ENCODE measurements at places on chromosomes 6 and 20. TPM values are rescaled to one million over a fixed set of nuclear protein-coding genes. Genes with fewer than 3 reads are reported as not detected.

Gene PGC
- 13.9 TPM for polyA plus RNA-seq

Gene RIMS4
- polyA plus RNA-seq = not detected

DNA sequence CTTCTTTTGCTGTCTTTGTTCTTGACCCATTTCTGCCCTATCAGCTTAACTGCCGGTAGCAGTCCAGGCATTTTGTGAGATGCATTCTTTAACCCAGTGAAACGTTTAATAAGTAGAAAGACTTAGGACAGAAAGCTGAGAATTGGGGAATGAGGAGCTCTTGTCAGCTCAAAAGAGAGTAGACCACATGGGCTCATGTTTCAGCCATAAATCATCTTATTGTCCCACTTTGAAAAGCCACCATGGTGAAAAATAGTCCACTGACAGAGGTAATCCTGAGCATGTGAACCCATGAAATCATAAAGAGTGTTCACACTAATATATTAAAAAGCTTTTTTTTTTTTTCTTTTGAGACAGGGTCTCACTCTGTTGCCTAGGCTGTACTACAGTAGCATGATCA, 16.3 kb downstream of the ORC3 start:
- no peak for DNase-seq

DNA sequence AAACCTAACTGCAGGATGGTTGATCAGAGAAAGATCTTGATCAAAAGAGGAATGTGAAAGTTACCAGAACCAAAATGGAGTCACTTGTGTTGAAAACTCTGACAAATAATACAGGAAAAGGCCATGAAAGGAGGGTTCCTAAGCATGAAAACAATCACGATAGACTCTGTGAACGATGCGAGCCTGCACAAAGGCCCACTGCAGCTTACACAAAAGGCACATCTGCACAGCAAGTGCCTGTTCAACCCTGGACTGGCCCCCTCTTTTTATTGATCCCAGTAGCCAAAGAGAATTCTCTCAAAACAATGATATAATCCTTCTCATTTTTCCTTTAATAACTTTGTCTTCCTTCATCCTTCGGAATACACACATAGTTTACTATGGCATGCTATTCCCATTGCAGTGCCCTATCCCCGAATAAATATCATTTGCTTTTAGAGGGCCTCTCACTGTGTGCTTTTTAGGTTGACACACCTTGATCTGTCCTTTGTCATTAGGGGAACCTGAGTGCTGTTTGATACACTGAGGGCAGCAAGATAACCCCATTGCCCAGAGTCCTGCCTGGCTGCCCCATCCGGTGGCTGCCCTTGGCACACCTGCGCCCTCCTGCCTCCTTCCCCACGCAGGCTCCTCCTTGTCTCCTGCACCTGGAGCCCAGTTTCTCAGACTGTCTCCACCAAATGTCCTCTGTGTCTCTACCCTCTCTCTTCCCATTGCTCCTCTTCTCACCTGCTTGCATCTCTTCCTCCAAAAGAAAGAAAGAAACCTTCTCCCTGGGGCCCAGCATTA, 98.3 kb upstream of the FRMD1 start:
- DNase-seq = no peak

- no peak for DNase-seq
Observed at GRCh38 chr6:167058261-167058660, 59.1 kb downstream of the CEP43 start.

DNA sequence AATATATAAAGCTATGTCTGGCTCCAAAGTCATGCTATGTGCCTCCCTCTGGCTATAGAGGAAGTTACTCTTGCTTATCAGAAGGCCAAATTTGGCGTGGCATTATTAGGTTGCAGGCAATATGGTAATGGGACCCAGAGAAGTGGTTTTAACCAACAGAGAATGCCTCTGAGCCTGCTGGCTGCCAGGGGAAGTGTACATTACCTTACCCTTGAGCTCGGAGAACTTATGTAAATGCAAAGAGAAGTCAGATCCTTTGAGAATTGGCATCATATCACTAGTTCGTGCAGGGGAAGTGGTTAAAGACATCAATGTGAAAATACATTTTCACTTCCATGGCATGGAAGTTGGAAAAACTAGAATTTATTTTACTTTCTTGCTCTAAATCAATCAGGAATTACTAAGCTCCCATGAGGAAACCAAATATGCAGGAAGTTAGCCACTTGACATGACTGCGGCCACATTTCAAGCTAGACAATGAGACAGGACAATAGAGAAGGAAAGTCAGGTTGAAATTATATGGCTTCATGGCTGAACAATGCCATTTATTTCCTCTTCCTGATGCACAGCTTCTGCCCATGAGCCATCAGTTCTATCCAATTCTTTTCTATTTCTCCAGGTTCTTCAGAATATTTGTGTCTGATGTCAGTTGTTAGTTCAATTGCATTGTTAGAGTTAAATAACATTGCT, 134.0 kb upstream of the PHACTR1 start:
- no peak for DNase-seq

DNA sequence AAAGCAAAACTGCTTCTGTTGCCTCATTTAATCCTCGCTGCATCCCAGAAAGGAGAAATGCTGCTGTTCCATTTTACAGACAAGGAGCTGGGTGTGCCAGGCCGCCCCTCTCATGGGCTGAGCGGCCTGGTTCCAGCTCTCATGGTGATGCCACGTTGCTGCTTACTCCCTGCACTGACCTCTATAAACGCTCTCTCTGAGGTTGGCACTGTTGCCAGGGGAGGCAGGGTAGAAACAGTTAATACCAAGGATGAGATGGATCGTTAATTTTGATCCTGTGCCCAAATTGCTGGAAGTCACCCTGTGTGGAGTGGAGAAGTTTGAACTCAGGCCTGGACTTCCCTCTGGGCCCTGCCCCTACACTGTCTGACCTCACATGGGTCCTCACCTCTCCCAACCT, 25.6 kb downstream of the SIRPA start:
- DNase-seq = no peak

Gene ULBP2
- polyA plus RNA-seq = not detected

Gene POU5F1
- 0.10 TPM for polyA plus RNA-seq

- no peak for DNase-seq
Observed at GRCh38 chr6:80460257-80460865, 353.9 kb downstream of the BCKDHB start.

DNA sequence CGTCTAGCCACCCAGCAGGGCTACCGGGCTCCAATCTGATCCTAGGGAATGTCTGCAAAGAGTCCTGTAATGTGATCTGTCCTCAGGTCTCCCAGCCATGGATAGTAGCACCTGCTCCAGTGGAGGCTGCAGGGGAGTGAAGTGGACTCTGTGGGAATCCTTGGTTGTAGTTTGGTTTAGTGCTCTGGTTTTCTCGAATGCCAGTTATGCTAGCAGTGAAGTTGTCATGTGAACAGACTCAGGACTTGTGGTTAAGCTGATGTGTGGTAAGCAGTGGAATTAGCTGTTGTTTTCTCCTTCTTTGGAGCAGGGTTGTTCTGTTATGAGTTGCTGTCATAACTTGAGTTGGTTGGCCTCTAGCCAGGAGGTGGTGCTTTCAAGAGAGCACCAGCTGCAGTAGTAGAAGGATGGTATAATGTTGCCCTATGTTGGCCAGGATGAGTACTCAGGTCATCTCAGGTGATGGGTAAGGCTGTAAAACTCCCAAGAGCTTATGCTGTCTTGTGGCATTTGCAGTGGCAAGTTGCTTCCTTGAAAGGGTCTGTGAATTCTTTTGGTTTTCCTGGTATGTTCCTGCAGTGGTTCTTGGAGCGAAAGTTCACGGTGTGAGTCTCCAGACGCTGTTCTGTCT, 390.2 kb downstream of the UTRN start:
- DNase-seq = no peak

GRCh38 chr6:31796993-31797385, 1.4 kb upstream of the VARS1 start:
- no peak for DNase-seq

Gene TOX2
- polyA plus RNA-seq = 10.6 TPM

Gene BCAS4
- 4.0 TPM for polyA plus RNA-seq

DNA sequence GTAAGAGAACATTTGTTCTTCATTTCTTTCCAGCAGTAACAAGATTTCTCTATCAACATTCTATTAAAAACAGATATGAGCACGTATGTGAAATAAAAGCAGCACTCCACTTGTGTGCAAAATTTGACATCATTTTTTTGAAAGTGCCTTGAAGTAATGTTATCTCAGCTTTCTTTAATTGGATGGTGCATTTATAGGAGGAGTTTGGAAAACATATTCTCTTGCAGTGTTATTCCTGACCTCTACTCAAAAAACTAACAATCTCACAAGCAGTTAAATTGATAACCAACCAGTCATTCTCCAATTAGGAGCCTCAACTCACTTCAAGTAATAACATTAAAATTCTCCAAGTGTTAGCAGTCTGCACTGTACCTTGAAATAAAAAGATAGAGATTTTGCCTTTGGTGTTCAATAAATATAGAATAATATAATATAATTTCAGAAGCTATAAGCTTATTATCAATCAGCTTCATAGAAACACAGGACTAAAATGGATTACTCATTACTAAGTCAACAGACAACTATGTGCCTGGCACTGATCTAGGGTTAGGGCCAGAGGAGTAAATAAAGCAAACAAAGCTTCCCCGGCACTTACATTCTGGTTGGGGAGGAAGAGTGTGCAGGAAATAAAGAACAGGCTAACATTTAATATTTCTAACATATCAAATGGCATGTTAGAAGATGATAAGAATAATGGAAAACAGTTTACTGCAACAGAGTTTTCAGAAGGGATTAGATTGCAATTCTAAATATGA, 149.0 kb upstream of the SGK1 start:
- no peak for DNase-seq

- DNase-seq = no peak
Observed at GRCh38 chr6:34146801-34147592, 1.1 kb upstream of the GRM4 start.

GRCh38 chr20:62116558-62117361, 5.5 kb upstream of the LSM14B start:
- no peak for DNase-seq

DNA sequence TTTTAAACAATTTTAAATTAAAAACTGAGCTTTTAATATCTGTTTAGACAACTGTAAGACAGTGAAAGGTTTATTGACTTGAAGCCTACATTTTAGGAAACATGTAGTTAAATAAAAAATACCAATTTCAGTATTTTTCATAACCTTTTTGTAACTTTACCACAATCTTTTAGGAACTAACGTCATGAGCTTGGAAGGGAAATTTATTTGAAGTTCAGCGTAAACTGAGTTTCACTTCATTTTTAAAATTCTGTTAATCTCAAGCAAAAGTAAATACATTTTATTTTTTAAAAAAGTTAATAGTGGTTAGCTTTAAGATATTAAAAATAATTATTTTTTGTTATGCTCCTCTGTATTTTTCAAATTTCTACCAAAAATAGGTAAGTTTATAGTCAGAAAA, 5.5 kb downstream of the CST7 start:
- no peak for DNase-seq

GRCh38 chr6:47483853-47484546, 6.4 kb downstream of the CD2AP start:
- DNase-seq = no peak

GRCh38 chr20:13221313-13221672, 219 bp downstream of the ISM1 start:
- DNase-seq = no peak

Gene WDR27
- polyA plus RNA-seq = 62.2 TPM

DNA sequence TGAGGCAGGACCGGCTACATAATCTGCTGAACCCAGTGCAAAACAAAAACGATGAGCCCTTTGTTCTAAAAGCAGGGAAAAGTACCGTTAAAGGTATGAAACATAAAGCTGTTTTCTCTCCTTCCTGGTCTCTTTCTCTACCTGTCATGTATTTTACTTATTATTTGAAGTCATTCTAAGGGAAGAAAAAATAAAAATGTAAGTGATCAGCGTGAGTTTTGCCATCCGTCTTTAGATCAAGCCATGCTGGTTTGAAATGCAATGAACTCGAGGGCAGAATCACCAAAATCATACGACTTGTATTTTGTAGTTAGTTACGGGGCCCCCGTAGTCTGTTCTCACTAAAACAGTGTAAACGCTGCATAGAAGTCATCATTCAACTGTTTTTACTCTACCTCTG, 2.9 kb upstream of the BCAS1 start:
- no peak for DNase-seq

DNA sequence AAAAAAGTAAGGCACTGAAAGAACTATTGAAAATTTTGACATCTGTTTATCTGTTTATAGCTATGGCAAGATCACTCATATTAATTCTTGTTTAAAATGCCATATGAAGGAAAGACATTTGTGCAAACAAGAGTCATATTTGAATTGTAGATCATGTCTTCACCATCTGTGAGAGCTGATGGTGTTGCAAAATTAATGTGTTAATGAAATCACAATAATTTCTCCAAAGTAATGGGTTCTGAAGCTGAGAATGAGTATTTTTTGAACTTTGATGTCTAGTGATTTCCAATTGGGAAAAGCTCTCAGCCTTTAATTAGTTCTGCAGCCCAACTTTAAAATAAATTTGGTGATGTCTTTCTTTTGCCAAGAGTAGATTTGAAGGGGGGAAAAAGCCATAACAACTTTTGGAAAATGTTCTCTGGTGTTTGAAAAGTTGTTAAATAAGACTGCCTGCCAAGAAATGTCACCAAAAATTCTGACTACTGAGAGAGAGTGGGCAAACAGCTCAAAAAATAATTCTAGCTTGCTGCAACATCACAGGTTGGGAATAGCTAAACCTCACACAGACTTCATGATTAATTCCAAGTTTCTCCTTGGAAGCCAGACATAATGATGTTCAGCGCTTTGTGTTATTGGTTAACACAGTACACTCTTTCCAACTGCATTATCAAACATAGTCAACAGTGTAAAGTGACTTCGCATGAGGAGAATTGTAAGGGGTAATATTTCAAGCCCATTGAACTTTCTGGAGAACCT, 142.6 kb downstream of the SOBP start:
- no peak for DNase-seq

DNA sequence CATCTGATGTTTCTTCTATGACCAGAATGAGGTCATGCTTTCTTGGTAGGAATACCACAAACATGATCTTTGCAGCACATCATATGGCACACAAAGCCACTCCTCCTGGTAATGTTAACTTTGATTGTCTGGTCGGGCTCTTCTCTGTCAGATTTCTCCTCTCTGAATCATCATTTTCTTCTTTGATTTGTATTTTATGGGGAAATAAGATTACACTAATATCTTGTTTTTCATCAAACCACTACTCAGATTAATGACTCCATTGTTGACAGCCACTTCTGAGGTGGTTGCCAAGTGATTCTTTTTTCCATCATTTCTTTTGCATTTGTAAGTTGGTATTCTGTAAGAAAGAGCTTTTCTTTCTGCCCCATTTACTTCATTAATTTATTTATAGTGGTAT, 29.5 kb downstream of the TRMT11 start:
- DNase-seq = no peak

GRCh38 chr20:53800883-53801604, 207.4 kb upstream of the ZNF217 start:
- peak; percentile 92 for DNase-seq

- DNase-seq = peak; percentile 59
Observed at GRCh38 chr6:53437557-53438202, 88.9 kb upstream of the ELOVL5 start.

GRCh38 chr6:119887666-119888065, 538.1 kb upstream of the MAN1A1 start:
- no peak for DNase-seq

- peak; percentile 67 for DNase-seq
Observed at GRCh38 chr6:138986578-138986977, 1.5 kb downstream of the REPS1 start.

- DNase-seq = no peak
Observed at GRCh38 chr6:24902782-24903181, 33.0 kb downstream of the RIPOR2 start.

Gene ARG1
- 0.49 TPM for polyA plus RNA-seq

Gene LTA
- not detected for polyA plus RNA-seq

Measured in small intestine (tissue), 16 donors.